Epithelial cell of esophagus (primary cell): ENCODE measurements at places on chromosomes 6 and 20.

DNA sequence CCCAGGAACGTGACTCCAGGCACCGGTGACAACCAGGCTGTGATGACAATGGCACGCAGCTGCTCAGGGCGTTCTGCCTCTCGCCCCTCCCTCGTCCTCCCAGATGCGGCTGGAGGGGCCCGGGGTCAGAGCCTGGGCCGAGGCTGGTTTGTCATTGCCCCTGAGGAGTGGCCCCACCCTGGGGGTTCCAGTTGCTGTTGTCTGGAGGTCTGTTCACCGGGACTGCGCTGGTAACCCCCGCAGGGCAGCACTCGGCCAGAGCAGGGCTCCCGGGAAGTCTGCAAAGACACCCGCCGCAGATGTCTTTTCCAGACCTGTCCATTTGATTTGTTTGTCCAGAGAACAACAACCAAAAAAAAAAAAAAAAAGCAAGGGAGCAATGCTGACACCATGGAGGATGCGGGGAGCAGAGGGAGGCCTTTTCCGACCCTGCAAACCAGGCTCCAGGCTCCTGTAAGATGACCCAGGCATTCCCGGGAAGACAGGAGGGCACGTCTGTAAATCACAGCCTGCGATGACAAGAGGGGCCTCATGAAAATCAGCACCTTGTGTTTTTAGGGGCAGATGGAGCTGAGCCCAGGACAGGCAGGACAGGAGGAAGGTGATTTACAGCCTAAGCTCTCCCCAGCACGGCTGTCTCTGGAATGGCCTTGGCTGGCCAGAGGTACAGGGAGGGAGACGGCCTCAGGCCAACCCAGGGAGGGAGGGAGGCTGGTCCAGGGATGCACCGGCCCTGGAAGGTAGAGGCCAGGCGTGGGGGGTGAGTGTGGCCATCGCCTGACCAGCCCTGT, 189.3 kb downstream of the ERMARD start:
- no peak for DNase-seq

DNA sequence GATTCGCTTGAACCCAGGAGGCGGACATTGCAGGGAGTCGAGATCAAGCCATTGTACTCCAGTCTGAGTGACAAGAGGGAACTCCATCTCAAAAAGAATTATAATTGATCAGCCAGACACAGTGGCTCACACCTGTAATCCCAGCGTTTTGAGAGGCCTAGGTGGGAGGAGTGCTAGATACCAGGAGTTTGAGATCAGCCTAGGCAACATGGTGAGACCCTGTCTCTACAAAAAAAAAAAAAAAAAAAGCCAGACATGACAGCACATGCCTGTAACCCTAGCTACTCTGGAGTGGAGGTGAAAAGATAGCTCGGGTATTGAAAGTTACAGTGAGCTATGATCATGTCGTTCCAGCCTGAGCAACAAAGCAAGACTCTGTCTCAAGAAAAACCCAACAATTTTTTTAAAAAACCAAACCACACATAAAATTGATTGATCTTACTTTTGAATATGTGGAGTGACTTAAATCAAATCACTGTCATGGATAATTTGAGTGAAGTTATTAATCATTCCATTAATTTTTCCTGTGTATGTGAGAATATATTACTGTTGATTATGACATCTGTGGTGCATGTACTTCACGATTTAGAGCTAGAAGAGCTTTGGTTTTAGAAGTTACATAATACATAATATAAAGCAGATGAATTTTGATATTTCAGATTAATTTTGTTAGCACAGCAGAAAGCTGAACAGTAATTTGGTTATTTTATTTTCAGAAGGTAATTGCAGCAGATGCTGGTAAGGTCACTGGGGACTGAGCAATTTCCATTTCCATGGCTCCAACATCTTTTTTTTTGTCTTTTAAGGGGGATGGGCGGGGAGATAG, 34.4 kb downstream of the NCOA7 start:
- no peak for DNase-seq

- no peak for DNase-seq
These were observed 13.5 kb downstream of the TBC1D7 start for GRCh38 chr6:13314806-13315205.

DNA sequence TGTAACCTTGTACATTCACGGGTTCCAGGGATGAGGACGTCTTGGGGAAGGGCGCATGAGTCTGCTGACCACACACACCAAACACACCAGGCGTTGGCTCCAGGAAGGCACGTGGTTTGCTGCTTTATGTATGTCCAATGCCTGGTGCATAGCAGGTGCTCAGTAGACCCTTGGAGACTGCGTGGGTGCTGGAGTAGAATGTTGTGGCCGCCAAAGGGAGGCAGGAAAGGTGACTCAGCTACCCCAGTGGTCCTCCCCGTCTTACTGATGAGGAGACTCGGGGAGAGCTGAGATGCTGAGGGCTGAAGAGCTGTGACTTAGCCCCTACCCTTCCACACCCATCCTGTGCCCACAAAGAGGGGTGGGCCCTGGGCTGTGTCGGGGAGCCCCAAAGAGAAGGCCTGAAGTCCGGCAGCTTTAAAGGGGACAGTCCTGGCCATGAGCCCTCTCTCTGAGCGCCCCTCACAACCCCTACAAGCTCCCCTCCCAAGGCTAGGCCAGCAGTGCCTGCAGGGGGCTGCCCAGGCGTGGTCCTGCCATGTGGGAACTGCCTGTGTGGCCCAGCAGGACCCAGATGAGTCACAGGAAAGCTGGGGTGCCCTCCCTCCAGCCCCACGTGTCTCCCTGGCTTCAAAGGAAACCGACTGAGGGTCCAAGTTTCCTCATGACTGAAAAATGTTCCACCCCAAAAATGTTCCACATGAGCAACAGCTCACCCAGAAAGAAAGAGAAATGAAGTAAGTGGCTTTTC, 28.0 kb upstream of the PTGIS start:
- DNase-seq, result no peak

GRCh38 chr6:159249752-159250151, 80.6 kb downstream of the FNDC1 start:
- DNase-seq, result no peak

DNA sequence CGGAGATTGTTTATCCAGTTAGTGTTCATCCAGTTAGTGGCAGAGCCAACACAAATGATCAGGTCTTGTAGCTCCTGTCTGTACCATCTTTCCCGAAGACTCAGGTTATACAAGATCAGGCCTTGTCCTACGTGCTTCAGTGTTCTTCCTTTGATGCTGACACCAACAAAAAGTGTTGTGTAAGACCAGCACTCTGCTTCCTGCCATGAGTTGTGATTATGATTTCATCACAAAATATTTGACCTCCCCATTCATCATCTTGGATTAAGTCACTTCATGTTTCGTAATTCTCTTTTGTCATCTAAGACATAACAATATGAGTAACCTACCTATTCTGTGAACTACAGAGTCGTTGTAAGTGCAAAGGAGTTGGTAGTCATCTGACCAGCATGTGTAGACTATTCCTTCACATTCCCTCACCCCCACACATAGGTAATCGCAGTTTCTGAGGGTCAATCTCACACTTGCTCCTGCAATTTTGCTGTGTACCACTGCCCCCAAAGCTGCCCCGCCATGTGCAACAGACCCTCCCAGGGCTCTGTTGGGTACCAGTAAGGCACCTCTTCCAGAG, 135.6 kb upstream of the SLC22A23 start:
- peak; percentile 100 for DNase-seq

DNA sequence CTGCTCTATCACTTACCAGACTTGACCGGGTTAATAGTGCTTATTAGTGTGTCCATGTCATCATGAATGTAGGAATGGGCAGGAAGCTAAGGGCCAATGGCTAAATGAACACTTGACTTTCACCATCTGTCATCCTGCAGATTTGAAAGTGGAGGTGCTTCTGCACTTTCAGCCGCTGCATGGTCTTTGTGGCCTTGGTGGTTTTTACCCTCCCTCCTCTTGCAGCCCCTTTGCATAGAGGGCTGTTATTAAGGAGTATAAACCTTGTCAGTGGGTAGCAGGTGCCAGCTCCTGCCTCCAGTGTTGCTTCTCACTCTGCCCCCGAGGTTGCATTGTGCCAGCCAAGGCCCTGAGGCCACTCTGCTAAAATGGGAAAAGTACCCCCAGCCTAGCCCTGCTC, 122.2 kb upstream of the TNFAIP3 start:
- DNase-seq, result no peak

DNA sequence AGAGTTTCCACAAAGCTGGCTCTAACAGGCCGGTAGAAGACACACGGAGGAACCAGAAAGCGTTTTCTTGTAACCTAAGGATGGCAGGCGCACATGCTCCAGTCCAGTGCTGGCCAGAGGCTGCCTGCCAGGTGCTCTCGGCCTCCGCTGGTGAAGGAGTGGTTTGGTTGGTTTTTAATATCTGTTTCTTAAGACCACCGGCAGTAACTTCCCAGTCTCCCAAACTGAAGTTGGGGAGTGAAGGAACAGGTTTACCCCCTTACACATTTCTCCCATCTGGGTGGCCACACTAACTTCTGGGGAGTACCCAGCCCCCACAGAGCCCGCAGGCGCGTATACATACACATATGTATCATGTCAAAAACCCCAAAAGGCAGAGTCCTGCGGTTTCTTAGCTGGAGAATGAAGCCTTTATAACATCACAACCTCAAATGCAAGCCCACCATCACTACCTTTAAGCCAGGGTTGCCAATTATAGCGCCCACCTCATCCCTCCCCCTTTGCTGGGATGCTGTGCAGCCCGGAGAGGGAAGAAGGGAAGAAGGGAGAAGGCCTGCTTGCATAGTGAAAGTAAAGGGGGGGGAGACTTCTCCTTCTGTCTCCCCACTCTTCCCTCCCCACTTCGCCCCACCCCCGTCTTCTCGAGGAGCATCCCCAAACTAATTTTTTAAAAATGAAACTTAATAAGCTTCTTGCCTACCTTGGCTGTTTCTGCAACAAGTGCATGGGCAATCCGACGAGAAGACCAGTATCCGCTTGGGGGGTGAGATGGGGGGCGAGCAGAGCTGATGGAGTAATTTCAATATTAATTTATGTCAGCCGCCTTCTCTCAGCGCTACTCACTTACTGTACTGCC, 1.0 kb downstream of the TRERF1 start:
- DNase-seq, result peak; percentile 27

DNA sequence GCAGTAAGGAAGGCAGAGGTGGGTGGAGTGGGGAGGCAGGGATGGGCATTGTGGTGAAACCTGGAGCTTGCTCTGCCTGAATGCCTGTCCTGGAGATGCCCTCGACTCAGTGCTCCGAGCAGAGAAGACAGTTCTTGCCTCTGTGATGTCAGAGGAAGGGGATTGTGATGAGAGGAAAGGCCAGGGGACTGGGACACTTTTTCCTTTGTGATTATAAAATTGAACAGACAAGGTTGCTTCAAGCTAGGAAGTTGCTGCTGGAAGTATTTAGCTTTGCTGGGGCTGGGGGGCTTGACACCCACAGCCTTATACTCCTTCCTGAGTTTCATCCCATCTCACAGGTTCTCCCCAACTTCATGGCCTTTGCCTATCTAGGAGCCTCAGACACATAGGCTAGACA, at the start of gene SIRPD:
TSS of gene SIRPD (minus strand) at position 101 of the 400 bp plus-strand sequence. CDS start at position 49, 52 bp downstream.
- DNase-seq, result no peak

DNA sequence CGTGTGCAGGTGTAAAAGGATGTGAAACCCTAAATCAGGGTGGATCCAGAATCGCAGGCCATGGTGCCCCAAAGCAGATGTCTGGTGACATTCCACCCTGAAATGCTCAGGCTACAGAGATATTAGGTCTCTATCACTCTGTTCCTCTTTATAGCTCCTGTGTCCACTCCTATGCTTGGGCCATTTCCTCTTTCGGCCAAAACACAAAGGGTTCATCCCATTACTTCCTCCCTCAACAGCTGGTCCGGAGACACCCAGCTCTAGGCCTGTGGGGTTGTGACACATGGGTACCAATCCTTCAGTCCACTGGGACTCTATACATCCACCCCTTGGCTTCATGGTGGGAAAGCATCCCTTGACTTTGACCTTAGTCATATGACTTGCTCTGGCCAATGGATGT, 1.7 kb upstream of the SIGLEC1 start:
- DNase-seq, result no peak
